Activated naive CD4-positive, alpha-beta T cell (primary cell): ENCODE measurements at places on chromosomes 11 and 22.

DNA sequence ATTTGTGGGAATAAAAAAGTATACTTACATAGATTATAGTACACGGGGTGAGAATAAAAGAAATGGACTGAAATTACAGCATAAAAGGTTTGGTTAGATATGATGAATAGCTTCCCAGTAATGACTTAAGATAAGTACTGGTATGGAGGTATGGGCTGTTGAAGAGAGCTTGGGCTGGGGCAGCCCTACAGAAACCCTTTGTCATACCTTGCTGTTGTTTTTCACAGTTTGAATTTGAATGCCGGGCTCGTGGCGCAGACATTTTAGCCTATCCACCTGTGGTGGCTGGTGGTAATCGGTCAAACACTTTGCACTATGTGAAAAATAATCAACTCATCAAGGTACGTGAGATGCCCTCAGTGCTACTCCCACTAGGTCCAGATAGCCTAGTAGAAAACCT lies 42.3 kb upstream of the RBX1 start:
- no peak for DNase-seq

DNA sequence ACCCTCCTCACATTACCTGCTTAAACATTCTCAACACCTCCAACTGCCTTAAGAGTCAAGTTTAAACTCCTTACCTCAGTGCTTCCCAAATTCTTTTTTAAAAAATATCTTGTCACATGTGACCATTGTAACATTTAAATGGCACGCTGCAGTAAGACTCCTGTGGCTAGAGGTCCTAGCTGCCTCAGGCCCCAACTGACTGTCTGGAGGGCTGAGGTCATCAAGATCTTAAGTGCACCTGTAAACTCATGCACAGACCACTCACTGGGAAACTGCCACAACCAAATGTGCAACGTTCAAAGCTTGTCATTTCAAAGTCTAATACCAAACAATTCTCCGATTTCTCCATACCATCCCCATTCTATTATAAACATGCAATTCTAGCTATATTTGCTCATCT lies 16.4 kb upstream of the CCDC34 start:
- no peak for DNase-seq

DNA sequence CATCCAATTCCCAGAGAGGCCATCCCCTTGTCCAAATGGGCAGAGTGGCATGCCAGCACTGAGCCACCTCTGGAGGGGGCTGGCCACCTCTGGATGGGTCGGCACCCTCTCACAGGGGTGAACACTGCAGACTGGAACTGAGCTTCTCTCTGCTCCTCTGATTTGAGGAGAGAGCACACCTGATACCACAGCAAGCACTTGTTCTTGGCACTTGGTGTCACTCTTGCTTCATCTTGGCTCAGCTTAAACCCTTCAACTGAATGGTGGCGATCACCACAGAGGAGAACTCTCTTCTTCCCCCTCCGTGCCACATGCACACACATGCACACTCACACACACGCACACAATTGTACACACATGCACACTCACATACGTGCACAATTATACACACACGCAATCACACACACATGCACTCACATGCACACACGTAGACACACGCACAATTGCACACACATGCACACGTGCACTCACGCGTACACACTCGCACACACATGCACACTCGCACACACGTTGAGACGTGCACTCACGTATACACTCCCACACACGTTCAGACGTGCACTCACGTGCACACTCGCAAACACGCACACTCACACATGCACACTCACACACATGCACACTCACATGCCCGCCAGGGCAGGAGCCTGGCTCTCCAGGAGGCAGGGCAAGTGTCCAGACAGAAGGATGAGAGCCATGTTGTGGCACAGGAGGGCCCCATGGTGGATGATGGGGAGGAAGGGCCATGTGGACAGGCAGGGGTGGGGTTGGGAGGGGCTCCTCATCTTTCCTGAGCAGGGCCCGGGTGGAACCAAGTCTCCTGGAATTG lies 23.4 kb downstream of the OVOL1 start:
- DNase-seq = no peak

GRCh38 chr11:43021466-43021865 lies 290.3 kb upstream of the API5 start:
- no peak for DNase-seq

DNA sequence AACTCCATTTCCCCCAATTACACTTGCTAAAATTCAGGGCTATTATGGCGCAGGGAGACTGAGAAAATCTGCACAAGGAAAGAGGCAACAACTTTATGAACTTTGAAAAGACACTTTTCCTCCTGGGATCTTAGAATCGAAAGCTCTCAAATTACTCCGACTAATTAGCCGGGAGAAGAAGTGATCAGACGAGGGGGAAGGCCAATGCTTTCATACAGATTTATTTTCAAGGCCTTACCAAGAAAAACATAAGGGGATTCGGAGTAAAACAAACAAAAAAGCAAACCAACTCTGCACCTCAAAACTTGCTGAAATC lies 1.6 kb downstream of the PAX6 start:
- no peak for DNase-seq

GRCh38 chr22:28043266-28043665 lies 124.2 kb upstream of the PITPNB start:
- DNase-seq = no peak

- DNase-seq = no peak
Observed at GRCh38 chr22:34808618-34809017, 257.3 kb upstream of the ISX start.

GRCh38 chr22:35638410-35638809 lies 9.8 kb upstream of the APOL6 start:
- no peak for DNase-seq

GRCh38 chr11:64502634-64503033 lies 88.4 kb upstream of the SLC22A12 start:
- no peak for DNase-seq

DNA sequence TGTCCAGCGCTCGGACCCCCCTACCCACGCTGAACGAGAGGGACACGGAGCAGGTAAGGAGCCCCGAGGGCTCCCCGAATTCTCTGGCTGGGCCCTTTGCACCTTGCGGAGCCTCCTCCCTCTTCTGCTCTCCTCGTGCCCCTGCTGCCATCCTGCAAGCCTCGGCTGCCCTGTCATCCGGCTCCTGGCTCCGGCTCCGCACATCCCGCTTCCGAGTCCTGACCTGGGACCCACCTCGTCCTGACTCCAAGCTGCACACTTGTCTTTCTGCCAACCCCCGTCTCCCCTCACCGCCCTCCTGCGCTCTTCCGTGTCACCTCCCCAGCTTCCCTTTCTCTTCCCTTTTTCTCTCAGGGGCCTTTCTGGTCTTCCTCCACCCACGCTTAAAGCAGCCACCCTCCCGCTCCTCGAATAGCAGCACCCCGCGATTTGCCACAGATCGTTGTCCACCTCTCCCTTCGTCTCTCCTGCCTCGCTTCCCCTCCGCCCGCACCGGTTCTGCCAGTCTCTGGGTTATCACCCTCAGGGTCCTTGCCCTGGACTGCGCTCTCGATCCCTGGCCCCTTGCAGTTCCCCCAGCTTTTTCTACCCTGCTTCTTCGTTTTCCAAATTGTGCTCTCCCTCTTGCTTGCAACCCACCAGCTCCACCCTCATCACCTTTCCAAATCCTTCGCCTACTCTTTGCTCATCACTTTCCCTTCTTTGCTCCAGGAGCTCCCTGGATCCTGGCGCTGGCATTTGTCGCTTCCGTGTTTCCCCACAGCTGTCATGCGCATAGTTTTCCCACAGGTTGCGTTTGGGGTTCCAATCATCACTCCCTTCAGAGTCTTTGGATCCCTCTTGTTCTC lies 822 bp downstream of the MARK2 start:
- DNase-seq = no peak

DNA sequence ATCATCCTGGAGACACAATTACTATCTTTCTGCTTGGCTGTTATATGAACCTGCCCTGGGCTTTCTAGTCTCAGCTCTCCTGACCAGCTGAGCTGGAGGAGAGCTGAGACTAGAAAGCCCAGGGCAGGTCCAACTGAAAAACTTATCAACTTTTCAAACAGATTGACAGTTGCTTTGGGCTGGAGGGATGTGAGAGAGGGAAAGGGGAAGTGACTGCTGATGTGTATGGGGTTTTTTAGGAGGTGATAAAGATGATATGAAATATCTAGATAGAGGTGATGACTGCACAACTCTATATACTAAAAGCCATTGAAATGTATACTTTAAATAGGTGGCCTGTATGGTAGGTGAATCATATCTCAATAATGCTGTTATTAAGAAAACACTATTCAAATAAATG lies 60.2 kb upstream of the CHRM4 start:
- no peak for DNase-seq

DNA sequence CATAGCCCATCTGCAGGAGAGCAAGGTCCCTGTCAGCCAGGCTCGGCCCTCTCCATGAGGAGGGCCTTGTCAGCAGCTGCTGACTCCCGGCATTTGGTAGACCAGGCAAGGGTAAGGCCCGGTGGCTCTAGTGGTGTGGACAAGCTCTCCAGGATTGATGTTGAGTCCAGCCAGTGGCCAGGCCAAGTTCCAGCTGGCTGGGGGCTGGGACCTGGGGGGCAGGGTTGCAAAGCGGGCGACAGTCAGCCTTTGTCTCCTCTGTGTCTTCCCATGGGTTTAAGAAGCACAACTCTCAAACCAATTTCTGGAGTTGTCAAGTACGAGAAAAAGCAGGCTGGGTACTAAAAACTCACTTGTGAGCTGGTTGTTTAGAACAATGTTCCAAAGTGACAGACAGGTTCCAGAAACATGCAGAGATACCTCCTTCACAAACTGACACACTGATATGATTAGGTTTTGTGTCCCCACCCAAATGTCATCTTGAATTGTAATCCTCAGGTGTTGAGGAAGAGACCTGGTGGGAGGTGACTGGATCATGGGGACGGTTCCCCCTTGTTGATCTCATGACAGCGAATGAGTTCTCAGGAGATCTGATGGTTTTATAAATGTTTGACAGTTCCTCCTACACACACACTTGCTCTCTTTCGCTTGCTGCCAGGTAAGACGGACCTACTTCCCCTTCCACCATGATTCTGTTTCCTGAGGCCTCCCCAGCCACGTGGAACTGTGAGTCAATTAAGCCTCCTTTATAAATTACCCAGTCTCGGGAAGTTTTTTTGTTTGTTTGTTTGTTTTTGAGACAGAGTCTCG lies 52.3 kb upstream of the SERPIND1 start:
- no peak for DNase-seq

DNA sequence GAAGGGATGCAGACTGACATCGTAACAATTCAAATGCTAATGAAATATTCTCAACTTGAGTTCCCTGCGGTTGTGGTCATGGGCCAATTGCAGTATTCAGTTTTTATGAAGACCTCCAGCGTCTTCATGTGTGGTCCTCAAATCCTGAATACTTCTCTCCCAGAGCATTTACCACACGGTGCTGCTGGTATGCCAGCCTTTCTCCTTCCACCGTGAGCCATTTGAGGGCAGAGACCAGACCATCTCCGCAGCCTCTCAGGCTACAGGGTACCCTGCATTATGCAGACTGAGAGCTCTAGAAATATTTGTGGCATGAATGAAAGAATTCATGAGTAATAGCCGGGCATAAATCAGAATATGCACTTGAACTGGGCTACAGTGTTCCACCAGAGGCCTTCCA lies 289.7 kb downstream of the ST3GAL4 start:
- no peak for DNase-seq

DNA sequence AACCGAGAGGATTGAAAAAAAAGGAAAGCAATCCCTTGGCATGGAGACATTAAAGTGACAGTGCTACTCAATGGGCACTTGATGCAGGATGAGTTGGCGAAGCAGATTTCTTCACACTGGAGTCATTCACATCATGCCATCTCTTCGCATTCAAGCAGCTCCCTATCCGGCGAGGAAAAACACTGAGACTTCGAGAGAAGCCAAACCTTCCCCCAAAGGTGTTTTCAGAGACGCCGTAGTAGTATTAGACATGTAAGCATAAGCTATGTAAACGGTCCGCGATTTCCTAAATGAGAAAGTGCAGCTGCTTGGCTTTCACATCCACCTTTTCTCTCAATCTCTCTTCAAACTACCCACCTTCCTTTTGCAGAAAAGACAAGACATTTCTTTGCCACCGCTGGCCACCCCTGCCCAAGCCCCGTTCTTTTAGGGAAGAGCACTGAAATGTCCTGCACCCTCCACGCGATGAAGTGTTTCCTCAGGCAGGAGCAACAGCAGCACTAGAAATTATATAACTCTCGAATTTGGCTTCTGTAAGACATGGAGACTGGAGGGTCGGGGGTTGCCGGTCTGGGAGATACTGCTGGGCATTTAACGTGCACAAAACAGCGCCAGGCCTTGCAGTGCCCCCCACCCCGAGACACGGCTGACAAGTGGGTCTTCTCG lies at the start of gene DLG2:
Gene DLG2 (minus strand): TSS at position 13 of the 666 bp plus-strand sequence.
- peak; percentile 25 for DNase-seq

DNA sequence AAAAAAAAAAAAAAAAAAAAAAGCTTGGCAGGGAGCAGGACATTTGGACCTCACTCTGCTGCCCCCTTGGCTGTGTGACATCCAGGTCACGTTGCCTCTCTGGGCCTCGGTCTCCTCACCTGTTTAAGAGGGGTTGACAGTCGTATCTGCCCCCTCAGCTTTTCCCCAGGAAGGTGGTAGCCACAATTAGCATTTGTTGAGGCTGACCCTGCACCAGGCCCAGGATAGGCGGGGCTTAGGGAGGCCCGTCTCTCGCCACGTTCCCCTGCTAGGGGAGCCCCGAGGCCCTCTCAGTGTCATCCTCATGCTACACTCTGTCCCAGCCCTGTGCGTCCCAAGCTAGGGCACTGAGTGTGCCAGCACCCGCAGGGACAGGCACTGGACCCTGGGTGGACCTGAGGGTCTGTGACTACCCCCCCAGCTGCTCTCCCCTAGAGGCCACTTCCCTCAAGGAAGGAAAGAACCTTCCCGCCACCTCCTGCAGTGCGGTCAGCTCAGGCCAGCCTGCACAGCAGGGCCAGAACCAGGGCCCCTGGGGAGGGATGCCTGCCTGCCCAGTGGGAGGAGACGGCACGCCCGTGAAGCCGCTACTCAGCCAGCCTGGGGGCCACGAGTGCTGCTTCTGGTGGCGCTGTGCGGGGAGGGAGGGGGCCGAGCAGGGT lies 38.5 kb upstream of the PPARA start:
- DNase-seq = no peak

DNA sequence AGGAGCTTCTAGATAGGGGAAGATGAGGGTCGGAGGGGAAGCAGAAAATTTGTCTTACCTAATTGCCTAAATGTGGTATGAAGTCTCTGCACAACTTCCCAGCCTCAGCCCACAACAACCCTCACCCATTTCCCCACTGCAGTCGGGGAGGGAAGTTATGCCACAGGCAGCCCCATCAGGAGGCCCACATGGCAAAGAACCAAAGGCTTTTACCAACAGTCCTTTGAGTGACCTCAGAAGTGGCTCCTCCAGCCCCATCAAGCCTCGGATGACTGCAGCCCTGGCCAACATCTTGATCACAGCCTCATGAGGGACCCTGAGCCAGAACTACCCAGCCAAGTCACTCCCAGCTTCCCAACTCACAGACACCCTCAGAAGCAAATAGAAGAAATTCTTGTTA lies 54.8 kb downstream of the CHST1 start:
- no peak for DNase-seq
